ENCODE measurements at places on chromosomes 11 and 22. TPM values are rescaled to one million over a fixed set of nuclear protein-coding genes. Genes with fewer than 3 reads are reported as not detected.

Gene SYCE3
- 0.80 TPM for total RNA-seq

Gene SF1
- total RNA-seq = 323 TPM

DNA sequence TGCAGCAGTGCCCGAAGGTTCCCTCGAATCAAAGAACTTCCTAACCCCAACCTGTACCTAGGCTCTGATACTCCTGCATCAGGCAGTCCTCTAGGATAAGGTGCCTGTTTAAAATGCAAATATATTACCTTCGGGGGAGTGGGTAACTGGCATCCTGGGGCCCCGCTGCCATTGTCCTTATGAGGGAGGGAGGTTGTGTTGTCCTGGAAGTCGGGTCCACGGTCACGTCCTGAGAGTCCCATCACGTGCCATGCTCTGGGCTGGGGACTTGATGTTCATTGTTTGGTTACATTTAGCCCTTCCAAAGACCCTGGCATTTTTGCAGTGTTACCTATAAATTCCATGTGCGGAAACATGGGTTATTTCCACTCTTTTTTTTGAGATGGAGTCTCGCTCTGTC, 67.6 kb downstream of the PARVB start:
- DNase-seq = no peak

- DNase-seq = no peak
Measured at GRCh38 chr11:112290493-112290850, 29.8 kb upstream of the PLET1 start.
